CD8-positive, alpha-beta T cell (primary cell): ENCODE measurements at places on chromosomes 1 and 21.

GRCh38 chr21:44420416-44421205 lies 34.7 kb upstream of the LRRC3 start:
- DNase-seq: no peak

GRCh38 chr1:211378844-211379243 lies 52.2 kb downstream of the TRAF5 start:
- DNase-seq: no peak

DNA sequence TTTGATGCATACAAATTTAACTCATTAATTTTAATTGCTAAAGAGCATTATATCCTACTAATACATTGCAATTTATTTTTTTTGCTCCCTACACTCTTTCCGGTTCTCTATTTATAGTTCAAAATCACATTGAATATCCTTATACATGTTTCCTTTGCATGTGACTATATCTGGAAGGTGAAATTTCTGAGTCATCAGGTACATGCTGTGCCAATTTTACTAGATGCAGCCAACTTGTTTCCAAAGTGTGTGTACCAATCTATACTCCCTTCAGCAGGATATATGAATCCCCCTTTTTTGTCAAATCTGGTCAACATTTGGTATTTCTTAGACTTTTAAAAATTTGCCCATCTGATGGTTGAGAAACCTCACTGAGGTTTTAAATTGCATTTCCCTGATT lies 602.9 kb upstream of the CAMK1G start:
- no peak for DNase-seq

- no peak for DNase-seq
Observed at GRCh38 chr1:30129421-30130055, 593.8 kb downstream of the MATN1 start.

DNA sequence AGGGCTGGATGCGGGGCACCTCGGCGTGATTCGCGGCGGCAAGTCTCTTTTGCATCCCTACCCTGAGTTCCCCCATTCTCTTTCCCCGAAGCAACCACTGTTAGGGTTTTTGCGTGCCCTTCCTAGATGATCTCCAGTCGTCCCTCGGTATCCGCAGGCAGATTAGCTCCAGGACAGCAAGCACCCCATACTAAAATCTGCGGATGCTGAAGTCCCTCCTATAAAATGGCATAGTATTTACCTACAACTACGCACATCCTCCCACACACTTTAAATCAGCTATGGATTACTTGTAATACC lies 22.8 kb upstream of the CFAP126 start:
- no peak for DNase-seq

GRCh38 chr1:159944623-159945455 lies 574 bp downstream of the IGSF9 start:
- DNase-seq: no peak

GRCh38 chr1:209643285-209644020 lies 8.8 kb downstream of the LAMB3 start:
- DNase-seq: no peak
